ENCODE measurements at places on chromosomes 3 and 15.

DNA sequence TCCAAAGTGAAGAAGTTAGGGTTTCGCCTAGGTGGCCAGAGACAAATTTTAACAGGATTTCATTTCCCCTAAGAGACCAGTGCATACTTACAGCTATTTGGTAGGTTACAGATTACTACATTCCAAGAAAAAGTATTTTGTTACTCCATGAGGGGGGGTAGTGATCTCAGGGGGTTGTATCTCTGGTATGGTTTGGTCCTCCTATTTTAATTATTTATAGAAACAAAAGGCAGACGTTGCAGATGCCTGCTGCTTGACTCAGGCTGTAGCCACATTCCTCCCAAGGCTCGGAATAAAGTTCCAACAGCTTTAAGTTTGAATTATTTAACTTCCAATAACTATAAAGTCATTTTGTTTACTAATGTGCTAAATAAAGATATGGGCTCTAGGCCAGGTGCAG lies 1.3 kb upstream of the TRIM59 start:
- DNase-seq: no peak

- DNase-seq: no peak
Measured at GRCh38 chr3:90080988-90081387, 973.6 kb downstream of the EPHA3 start.

- DNase-seq: no peak
Measured at GRCh38 chr3:131072845-131073244, 46.2 kb downstream of the NEK11 start.

DNA sequence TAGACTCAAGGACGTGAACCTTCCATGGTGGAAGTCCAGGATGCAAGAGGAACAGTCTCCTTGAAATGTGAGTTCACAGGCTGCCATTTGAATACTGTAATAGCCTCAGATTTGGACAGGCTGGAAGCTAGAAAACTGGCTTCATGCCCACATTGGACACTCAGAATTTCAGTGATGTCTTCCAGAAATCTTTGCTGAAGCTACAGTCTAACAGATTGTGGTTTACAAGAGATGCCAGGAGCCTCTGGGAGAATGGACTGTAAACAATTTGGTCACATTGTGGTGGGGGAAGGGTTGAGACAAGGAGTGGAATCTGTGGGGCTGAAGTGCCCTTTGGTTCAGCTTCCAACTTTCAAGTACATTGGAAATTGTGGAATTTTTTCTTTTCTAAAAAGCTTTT lies 252.0 kb upstream of the PROK2 start:
- no peak for DNase-seq

- peak; percentile 37 for DNase-seq
Measured at GRCh38 chr15:31216215-31216911, 110.3 kb upstream of the KLF13 start.

DNA sequence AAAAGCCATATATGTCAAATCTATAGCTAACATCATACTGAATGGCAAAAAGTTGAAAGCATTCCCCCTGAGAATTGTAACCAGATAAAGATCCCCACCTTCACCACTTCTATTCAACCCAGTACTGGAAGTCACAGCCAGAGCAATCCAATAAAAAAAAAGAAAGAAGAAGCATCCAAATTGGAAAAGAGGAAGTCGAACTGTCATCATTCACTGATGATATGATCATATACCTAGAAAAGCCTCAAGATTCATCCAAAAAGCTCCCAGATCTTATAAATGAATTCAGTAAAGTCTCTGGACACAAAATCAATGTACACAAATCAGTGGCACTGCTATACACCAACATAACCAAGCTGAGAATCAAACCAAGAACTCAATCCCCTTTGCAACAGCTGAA lies 97.4 kb downstream of the CBLB start:
- no peak for DNase-seq

DNA sequence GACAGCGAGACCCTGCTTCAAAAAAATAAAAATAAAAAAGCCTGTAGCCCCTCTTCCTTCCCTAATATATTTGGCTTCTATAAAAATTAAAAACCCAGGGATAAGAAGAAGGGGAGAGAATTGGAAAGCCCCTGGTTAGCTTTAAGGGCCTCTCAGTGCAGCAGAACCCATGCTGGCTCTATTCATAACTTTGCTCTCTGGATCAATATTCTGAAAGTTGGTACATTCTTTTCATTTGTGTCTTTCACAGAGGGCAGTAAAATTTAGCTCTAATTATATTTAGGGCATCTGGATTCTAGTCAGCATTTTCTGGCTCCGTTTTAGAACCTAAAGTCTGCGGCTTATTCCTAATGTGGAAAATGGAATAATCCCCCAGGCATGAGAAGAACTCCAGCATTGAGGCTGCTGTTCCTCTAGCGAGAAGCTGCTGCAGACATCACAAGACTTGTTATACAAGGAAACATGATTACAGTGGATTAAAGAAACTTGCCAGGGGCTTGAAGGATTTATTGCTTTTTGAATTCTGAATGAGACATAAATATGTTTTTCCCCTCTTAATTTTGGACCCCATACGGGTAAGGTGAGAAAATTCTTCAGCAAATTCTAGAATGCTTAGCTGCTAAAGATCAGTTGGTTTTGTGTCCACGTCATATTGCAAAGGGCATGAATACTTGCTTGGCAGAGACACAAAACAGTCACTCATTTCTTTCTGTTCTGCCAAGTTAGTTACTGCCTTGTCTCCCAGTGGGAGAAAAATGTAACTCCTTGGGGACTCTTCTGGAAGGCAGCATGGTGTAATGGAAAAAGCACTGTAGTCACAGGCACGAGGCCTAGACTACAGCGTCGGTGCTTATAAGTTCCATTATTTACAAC lies 177.7 kb downstream of the VGLL4 start:
- no peak for DNase-seq

DNA sequence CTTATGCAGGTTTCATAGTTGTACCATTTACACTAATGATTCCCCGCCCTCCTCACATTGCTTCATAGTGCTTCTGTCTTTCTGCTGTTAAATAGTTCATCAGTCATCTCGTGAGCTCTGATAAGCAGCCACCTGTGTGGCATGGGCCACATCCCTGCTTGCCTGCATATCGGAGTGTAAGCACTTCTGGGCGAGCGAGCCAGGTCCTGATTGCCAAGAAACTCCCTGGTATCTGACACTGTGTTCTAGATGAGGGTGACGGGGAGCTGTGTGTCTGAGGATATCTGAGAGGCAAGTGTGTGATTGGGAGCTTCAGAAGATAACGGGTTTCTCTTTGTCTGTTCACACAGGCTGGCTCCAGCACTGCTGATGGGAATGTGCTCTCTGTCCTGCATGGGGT lies 130.6 kb downstream of the LRIG1 start:
- DNase-seq: no peak

GRCh38 chr3:133488785-133489367 lies 84.6 kb upstream of the CDV3 start:
- DNase-seq: no peak

Data from T-helper 9 cell (primary cell).